ENCODE measurements at places on chromosomes 3 and 15.
A peak's percentile ranks its signal among the peaks of the same experiment; 100 is the strongest.

GRCh38 chr15:101538996-101539395 is 49.5 kb upstream of the PCSK6 start:
- no peak for DNase-seq

DNA sequence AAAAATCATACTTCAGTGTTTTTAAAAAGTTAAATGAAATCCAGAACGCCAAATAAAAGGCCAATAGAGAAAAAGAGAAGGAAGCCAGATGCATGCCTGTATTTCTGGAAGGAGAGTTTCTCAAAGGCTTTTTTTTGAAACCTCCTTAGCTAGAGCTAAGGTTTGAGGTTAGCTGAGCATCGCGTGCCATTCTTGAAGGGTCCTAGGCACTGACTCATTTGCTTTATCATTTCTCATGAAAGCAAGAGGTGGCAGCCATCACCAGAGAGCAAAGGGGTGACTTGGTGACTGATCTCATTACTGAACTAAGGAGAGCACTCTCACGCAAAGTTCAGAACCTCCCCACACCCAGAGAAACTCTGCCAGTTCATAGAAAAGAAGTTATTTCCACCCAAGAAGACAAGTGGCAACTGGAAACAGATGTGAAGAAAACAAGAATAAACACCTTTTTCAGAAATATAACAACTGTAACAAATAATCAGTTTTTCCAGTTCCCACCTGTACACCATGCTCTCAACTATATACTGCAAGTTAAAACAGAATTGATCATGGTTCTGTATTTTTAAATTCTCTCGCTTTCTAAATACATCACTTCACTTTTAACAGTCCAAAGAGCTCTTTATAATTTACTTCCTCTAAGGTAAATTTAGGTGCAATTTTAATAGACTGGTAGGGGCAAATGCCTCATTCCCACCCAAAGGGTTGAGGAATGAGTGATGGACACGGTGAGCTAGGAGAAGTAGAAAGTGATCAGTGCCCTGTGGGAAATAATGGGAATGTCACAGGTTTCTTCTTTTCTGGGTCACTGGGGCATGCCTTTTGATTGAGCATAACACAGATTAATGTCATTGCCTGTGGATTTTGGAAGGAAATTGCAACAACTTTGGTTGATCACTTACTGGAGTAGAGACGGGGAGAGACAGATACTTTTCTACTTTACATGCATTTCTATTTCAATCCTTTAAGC is 24.7 kb downstream of the GPR15 start:
- no peak for DNase-seq

- no peak for DNase-seq
Observed at GRCh38 chr3:117600112-117600511, 890.5 kb downstream of the TUSC7 start.

- DNase-seq, result no peak
Observed at GRCh38 chr15:63864186-63864585, 30.4 kb upstream of the HERC1 start.

- DNase-seq, result no peak
Observed at GRCh38 chr3:3160826-3161225, 18.7 kb downstream of the CRBN start.

- DNase-seq, result no peak
Observed at GRCh38 chr15:39018966-39019365, 454.4 kb upstream of the RASGRP1 start.

DNA sequence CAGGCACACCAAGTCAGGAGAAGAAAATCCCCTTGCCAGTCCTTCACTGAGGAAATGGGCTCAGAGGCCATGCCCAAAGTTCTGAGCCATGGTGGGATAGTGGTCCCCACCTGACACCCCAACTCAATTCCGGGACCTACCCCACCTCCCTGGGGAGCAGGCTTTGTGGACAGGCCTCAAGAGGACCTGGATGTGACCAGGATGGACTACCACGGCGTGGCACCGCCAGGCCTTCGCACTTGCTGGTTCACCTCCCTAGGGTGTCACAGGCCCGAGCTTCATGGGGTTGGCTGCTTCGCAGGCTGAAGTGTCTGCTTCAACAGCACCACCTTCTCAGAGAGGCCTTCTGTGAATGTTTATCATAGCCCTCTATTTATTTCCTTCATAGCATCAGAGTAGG is 31.7 kb downstream of the POC1A start:
- DNase-seq, result no peak

DNA sequence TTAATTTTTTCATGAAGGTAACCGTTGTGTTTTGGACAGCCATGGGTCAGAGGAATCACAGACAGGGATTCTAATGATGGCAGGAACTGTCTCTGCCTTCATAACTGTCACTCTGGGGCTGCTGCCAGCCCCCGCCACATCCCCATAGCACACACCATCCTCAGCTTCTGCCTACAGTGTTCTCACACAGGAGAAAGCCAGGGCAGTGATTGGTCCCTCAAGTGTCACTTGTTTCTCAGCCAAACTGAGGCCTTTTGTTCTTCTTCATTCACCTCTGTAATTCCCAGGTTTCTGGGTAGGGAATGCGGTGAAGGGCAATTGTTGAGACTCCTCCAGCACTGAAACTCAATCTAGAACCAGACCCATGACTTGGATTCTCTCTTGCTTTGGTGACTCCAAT is 65.4 kb upstream of the C3orf80 start:
- DNase-seq, result no peak

DNA sequence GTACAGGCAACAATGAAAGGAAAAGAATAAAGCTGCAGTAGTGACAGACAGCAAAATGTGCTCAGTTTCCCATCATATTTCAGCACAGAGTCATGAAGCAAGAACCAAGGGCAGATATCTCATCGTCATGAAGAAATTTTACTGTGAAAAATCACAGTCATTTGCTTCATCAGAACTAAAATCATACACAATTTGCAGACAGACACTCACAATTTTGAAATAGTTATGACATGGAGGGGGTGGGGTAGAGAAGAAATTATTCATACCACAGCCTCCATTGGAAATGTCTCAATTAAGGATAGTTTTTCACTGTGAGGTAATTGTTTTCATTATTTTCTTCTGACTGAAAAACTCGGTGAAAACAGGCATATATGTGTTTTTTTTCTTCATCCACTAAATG is 78.8 kb upstream of the CNTN3 start:
- DNase-seq, result no peak

DNA sequence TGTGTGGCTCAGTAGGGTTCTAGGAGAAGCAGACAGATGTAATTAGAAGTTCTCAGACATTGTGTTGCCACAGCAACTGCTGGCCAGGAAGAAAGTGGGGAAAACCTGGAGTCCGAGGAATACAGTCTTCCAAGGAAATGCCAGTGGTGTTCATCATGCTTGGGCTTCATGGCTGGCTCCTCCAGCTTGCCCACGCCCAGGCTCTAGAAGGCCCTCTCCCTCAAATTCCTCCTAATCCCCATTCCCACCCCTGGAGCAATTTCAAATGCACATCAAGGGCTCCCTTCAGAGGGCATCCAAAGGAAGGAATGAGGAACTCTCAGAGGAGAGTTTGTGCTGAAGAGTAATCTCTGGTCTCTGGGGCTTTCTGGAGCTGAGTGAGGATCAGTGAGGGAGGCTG is 21.9 kb downstream of the FSTL1 start:
- DNase-seq, result no peak

DNA sequence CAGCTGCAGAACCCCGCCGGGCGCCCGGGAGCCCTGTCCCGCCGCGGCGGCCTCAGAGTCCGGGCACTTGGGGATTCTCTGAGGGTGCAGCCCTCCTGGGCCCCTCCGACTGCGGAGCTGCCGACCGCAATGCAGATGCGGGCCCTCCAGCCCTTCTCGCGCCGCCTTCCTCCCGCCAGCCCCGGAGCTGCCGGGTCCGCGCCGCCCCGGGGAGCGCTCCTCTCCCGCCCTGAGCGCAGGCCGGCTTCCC is 320 bp upstream of the ACAN start:
- no peak for DNase-seq

DNA sequence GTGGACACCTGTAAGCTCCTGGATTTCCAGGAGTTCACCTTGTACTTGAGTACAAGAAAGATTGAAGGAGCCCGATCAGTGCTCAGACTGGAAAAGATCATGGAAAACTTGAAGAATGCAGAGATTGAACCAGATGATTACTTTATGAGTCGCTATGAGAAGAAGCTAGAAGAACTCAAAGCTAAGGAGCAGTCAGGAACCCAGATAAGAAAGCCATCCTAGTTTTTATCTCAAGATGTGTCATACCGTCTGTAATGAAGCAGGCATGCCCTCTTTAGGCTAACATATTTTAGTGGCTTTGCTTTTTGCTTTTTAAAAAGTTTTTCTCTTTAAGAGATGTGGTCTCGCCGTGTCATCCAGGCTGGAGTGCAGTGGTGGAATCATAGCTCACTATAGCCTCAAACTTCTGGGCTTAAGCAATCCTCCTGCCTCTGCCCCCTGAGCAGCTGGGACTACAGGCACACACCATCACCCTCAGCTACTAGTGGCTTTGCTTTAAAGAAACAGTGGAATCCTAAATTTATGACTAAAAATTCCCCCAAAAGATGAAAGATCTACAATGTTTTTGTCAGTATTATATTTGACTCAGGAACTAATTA is 28.1 kb downstream of the EXOG start:
- DNase-seq, result no peak

- no peak for DNase-seq
Observed at GRCh38 chr3:192364316-192364715, 363.0 kb downstream of the FGF12 start.

- no peak for DNase-seq
Observed at GRCh38 chr15:91652610-91653207, 200.8 kb upstream of the SLCO3A1 start.

DNA sequence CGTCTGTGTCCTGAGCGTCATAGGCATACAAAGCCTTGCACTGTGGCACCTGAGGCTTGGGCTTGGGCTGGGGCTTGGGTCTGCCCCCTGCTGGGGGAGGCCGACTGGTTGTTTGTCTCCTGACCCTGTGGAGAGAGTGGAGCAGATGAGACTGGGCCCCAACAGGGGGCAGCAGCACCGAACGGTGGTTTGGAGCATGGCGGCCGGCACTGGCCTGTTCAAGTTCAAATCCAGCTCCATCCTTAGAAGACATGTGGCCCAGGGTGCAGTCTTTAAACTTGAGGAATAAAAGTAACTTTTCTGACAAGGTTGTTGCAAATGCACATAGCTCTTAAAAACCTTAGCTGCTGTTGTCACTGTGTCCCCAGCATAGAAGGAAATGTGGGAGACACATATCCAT is 33.3 kb downstream of the CCNB2 start:
- no peak for DNase-seq

- DNase-seq, result no peak
Observed at GRCh38 chr3:24145981-24146822, 201.1 kb downstream of the NR1D2 start.

DNA sequence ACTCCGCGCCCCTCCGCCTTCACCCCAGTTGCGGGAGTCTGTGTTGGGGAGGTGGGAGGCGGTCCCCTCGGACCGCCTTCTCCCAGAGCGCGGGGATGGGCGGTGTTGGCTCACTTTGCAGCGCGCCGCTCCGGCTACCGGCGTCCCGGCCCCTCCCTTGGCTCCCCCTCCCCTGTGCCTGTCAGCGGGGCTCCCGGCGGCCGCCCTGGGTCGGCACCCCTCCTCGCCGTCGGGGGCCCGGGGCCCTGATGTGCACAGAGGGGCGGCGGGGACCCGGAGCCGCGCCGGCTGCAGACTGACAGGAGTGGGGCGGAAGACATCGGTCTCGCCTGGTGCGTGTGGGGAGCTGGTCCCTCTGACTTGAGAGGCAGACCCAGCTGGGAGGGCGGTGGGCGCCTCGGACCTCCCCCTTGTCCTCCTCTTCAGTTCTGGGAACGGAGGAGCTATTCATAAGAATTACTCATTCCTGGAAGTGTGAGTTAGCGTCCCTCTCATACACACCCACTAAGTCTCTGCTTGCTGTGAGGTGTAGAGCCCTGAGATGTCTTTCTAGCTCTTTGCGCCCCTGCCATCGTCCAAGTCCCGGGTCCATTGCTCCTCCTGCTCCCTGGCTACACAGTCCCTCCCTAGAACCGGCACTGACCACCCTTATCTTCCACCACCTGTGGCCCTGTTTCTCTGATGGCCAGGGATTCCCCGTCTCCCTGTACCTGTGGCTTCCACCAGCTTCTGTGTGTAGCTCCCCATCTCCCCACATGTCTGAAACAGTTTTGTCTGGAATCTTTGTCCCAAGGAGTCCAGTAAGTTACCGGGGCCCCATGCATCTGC is 42.3 kb upstream of the ROPN1 start:
- DNase-seq, result no peak

DNA sequence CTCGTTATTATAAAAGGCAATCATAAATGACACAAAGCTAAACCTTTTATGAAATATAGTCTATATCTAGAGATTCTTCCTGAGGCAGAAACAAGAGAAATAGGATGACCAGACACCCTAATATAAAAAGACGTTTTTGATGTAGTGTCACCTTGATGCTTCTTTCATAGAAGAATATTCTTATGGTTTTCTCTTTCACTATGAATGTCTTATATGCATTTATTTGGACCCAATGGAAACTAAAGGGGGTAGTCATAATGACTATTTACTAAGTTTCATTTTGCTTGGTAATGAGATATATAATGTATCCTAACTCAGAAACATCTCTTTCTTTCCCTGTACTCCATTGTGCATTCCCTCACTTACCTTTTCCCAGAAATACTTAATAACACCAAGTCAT is 393.9 kb downstream of the RAP2B start:
- no peak for DNase-seq

- no peak for DNase-seq
Observed at GRCh38 chr3:36648241-36649034, 115.9 kb downstream of the DCLK3 start.

DNA sequence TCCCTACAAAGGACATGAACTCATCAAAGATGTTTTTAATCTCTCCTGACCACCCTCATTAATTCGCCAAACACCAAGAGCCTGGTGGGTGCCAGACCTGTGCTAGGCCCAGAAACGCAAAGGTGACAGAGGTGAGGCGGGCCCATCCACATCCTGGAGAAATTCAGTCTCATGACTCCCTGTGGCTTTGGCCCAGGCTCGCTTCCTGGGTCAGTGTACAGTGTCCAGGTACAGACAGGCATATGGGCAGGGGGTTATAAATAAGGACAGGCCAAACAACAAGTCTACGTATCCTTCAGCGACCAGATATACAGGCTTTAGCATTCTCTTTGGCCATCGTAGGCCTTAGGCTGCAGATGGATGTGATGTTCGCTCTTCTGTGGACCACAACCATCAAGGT is 945 bp upstream of the PLA2G4F start:
- no peak for DNase-seq

DNA sequence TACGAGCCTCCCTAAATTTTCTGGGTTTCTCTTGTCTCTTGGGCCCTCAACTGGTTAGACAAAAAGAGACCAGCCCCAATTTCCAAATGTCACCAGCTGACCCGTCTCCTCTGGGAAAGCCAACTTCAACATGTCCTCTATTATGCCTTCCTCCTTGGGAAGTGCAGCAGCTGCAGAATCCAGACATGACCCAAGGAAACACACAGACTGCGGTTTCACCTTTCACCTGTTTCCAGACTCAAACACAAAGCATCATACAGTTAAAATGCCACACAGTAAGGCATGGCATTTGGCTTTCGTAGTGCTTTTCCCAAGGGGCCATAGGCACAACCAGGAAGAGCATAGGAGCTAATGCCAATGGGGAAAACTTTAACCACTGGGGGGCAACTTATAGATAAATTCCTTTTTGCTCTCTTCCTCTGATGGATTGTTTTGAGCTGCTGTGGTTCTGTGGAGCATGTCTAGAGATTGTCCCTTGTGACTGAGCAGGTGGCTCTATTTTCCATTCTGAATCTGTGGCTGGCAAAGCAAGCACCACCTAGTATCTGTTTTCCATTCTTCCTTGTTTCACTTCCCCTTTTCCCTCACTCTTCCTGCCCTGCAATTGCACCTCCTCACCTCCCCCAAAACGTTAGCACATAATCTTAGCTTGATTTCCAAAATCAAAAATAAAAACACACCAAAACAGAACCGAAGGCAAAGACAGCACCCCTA is 49.3 kb downstream of the HHLA2 start:
- peak; percentile 33 for DNase-seq
